ENCODE measurements at places on chromosomes 12 and 14.

- DNase-seq = no peak
Measured at GRCh38 chr14:61101803-61102548, 120.9 kb downstream of the SLC38A6 start.

DNA sequence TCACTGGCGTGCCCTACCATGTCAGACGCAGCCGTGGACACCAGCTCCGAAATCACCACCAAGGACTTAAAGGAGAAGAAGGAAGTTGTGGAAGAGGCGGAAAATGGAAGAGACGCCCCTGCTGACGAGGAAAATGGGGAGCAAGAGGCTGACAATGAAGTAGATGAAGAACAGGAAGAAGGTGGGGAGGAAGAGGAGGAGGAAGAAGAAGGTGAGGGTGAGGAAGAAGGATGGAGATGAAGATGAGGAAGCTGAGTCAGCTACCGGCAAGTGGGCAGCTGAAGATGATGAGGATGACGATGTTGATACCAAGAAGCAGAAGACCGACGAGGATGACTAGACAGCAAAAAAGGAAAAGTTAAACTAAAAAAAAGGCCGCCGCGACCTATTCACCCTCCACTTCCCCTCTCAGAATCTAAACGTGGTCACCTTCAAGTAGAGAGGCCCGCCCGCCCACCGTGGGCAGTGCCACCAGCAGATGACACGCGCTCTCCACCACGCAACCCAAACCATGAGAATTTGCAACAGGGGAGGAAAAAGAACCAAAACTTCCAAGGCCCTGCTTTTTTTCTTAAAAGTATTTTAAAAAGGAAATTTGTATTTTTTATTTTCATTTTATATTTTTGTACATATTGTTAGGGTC, 13.2 kb downstream of the TRIP11 start:
- no peak for DNase-seq

DNA sequence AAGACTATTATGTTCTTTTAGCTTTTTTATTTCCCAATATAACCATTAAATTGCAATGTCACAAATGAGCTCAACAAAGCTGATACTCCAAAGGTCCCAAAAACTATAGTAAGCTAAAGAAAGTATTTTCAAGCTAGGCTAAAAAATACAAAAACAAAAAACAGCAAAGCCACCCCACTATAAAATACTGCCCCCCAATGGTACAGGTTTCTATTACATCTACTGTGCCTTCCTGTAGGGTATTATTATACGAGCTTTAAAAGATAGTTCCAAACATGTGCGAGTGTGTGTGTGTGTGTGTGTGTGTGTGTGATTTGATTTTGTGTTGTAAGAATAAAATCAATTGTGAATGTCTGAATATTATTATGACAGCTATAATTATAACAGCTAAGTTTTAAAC, 1.1 kb downstream of the IFNG start:
- peak; percentile 81 for DNase-seq

GRCh38 chr12:109488051-109488665, 10.7 kb downstream of the UBE3B start:
- no peak for DNase-seq

DNA sequence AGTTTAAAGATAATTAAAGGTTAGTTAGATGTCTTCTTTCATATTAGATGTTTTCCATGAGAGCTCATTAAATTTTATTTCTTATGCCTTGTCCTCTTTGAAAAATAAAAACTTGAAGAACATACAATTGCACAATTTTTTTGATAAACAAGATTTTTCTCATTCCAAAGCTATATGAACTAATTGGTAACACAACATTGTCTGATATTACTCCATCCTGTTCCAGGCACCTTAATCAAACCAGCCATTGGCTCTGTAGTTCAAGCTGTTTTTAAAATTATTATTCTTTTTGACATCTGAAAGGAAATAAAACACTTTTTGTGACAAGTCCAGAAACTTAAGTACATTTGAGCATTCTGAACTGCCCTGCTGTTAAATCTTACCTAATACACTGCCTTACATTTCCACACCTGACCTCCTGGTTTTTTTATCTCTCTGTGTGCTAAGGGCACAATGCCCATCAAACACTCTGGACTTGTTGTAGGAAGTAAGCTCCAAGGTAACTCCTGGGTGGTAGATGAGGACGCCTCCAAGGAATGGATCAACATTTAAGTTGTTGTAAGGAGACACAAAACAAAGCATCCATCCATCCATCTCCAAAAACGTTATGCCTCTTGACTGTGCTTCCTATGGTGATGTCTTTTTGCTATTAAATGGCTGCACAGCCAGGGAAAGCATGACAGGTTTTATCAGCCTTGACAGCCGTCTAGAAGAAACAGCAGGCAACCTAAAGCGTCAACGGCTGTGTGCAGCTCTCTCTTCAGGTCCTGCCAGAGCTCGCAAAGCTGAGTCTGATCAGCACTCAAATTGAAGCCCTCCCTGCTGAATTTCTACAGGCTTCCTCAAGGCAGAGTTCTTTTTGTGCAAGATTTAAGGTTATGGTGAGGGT, 449.9 kb upstream of the FLRT2 start:
- no peak for DNase-seq

DNA sequence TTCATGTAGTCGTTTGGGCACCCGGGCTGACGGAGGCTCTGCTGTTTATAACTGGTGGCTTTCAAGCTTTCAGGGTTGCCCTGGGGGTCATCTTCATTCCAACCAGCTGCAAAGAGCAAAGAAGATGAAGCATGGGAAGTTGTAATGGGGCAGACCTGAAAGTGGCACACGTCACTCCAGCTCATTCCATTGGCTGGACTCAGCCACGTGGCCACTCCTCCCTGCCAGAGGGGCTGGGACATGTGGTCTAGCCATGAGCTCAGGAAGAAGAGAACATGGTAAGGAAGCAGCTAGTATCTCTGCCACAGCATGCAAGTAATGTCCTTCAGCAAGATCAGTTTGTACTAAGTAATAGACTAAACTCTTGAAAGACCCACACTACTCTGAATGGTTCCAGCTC, 51.7 kb upstream of the FERMT2 start:
- no peak for DNase-seq

GRCh38 chr14:61192989-61193388, 88.1 kb downstream of the TMEM30B start:
- no peak for DNase-seq

- DNase-seq = no peak
Measured at GRCh38 chr12:85519163-85519562, 239.1 kb downstream of the ALX1 start.

- no peak for DNase-seq
Measured at GRCh38 chr12:127231371-127231770, 1035.6 kb upstream of the TMEM132C start.

GRCh38 chr12:120698665-120699064, 11.6 kb upstream of the UNC119B start:
- no peak for DNase-seq

DNA sequence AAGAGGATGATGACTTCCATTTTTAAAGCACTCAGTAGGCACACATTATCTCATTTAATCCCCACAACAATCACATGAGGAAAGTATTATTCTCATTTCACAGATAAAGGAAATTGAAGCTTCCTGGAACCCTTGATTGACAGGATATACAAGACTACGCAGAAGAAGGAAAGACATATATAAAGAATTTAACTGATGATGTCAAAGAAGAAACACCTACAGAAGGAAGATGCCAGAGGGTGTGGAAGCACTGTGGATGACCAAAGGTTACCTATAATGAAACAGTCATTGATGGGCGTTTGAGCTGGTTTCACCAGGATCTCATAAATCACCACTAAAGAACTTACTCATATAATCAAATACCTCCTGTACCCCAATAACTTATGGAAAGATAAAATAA, 197.4 kb downstream of the SLC25A21 start:
- no peak for DNase-seq

- no peak for DNase-seq
Measured at GRCh38 chr14:67239582-67239981, 1.7 kb upstream of the PALS1 start.

- DNase-seq = no peak
Measured at GRCh38 chr14:68730811-68731425, 61.9 kb downstream of the ZFP36L1 start.

Measured in activated CD4-positive, alpha-beta T cell treated with anti-CD3 and anti-CD28 coated beads, Interleukin-2, amount 10 ng/mL, durations not matched to agents 24 days and 14 days (primary cell).